ENCODE measurements at places on chromosomes 13 and 19. TPM values are rescaled to one million over a fixed set of nuclear protein-coding genes. Genes with fewer than 3 reads are reported as not detected.

ZNF665 gene
- total RNA-seq = 3.4 TPM

DNA sequence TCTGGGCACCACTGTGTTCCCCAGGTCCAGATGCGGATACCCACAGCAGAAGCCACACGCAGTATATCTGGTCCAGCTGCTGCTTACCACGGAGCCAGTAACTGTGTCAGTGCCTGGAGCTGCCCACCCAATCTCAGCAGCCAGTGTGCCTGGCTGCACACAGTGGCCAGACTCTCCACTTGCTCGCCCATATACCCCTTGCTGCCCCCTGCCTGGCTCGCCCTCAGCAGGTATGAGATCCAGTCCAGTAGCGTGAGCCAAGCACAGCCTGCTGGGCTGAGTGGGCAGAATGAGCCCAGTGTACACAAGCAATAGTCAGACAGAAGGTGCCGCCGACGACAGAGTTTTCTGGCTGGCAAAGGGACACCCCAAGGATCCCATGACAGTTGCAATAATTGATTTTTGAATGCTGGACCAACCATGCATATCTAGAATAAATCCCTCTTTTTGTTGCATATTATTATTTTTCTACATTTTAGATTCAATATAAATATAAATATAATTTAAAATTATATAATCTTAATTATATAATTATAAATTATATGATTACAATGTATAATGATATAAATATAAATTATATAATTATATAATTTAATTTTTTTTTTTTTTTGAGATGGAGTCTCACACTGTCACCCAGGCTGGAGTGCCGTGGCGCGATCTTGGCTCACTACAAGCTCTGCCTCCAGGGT lies 918.8 kb upstream of the MIR17HG start:
- no peak for DNase-seq

ZSCAN4 gene
- 1.2 TPM for total RNA-seq

- no peak for DNase-seq
Measured at GRCh38 chr13:101845245-101846020, 393.0 kb downstream of the ITGBL1 start.

SLC6A16 gene
- 4.6 TPM for total RNA-seq

DNA sequence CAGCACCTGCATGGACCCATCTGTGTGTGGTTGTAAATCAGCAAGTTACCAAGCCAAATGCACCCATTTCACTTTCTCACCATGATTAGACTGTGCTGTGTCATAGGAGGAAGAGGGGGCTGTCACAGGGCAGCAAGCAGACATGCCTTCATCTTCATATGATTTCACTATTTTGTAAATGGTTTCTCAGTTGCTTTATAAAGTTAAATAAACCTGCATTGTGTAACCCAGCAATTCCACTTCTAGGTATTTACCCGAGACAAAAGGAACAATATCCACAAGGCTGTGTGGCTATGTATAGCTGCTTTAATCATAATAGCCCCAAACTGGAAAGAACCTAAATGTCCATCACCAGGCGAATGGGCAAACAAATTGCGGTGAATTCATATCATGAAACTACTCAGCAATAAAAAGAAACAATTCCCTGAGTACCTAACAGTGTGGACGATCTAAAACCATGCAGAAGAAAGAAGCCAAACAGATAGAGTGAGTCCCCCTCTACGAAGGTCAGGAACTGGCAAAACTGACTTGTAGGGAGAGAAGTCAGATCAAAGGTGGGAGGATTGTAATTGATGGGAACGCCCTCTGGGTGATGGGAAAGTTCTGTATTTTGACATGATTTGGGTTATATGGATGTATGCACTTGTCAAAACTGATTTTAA lies 185.4 kb downstream of the COL4A1 start:
- no peak for DNase-seq

GRCh38 chr19:41356984-41357739 lies 3.4 kb upstream of the TGFB1 start:
- DNase-seq = no peak

DNA sequence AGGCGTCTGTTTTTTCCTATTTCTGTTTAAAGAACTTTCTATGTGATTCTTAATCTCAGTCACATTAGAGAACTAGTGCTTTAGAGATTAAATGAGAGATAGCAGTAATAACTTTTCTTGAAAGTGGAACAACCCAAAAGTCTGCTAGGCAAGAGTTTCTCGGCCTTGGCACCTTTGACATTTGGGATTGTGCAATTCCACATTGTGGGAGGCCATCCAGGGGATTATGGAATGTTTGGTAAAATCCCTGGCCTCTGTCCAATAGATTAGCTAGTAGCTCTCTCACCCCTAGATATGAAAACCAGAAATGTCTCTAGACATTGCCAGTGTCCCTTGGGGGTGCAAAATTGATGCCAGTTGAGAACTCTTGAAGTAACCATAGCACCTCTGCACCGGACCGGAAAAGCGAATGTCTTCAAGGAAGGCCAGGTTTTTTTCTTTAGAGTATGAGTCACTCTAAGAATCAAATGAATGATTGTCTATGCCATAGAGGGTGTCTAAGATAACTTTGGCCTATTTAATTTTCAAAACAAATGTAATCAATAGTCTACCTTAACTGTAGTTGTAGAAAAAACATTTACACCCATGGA lies 45.0 kb upstream of the IL17D start:
- no peak for DNase-seq

PTGER1 gene
- total RNA-seq = 0.91 TPM

MIDN gene
- 119 TPM for total RNA-seq

- DNase-seq = no peak
Measured at GRCh38 chr19:16795731-16796130, 33.5 kb upstream of the SIN3B start.

DNA sequence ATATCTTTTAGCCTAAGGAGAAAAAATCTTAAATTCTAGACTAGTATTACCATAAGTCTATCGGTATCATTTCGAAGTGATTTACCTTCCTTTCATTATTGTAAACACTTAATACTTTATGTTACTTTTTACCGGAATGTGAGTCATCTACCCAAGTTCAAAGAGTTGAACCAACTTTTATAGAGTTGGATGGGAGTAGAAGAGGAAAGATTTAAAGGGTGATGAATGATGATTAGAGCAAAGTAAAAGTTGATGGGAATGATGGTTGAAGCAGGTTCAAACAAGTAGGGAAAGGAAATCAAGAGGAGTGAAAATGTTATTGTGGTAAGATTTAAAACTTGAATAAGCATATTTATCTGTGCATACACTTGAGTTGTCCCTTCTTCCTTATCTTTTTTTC lies 11.3 kb upstream of the LPAR6 start:
- DNase-seq = no peak

- no peak for DNase-seq
Measured at GRCh38 chr19:17719730-17720400, 585 bp downstream of the MAP1S start.
